ENCODE measurements at places on chromosomes 4 and X.

DNA sequence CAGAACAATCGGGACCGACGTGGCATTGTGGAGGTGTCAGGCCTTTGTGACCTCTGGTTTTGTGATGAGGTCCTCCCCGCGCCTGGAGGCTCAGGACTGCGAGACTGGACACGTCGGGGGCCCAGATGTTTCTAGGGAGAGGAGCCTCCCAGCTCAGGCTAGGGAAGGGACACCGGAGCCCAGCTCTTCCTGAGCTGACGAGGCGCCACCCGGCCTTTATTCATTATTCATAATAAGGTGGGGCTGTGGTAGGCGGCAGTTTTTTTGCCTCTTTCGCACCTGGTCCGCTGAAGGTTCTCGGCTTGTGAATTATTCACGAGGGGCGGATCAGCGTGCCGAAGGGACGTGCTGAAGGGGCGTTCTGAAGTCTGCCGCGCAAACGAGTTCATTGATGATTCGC is 2.3 kb upstream of the UBA1 start:
- peak; percentile 29 for DNase-seq

DNA sequence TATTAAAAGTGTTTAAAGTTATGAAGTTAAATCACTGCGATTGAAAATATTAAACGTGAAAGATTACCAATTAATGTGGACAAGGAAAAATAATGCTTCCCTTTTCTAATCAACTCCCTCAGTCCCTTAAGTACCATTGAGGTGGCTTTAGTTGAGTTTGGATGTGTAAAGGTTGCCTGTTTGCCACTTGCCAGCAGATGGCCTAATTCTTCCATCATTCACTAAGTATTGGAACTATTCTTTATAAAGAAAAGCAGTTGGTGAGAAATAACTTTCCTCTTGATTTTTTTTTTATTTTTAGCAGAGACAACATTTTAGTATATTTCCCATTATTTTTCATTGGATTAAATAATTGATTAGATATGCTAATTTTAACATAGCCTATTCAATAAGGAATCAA is 295.9 kb upstream of the TACR3 start:
- no peak for DNase-seq

DNA sequence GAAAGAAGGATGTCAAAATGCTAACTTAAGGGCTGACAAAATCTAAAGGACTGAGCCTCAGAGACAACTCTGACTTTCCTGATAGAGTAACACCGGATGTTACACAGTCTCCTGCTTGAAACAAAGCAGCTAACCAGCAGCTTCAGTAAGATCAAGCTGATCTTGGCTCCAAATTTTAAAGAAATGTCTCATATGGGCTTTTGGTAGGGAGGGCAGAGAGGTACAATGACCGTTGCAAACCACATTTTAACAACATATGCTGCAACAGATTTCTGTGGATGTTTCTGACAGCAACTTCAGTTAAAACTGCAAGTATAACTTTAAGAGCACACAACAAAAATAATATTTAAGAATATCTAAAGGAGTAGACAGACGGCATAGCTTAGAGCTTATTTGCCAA is 9.1 kb downstream of the RPGR start:
- DNase-seq, result no peak

GRCh38 chr4:28006021-28006420 is 1145.4 kb downstream of the STIM2 start:
- no peak for DNase-seq

DNA sequence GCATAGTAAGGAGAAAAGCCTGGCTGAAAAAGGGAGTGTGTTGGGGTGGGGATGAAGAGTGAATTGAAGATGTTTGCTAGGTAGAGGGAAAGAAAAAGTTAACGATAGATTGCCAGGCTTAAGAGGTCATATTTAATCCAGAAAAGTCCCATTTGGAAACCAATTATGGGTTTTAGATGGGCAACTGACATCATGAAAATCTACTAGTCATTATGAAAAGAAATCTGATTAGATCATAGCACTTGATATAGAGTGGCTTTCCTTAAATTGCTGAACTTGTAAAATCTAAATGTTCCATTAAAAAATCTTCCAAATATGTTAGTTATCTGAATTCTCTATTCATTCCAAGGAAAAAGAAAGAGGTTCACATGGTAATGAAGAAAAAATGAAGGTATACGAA is 37.5 kb upstream of the IL21 start:
- DNase-seq, result no peak

GRCh38 chrX:633043-633984 is 2.7 kb downstream of the SHOX start:
- DNase-seq, result no peak

GRCh38 chrX:45619290-45619689 is 418.6 kb upstream of the DIPK2B start:
- DNase-seq, result no peak

DNA sequence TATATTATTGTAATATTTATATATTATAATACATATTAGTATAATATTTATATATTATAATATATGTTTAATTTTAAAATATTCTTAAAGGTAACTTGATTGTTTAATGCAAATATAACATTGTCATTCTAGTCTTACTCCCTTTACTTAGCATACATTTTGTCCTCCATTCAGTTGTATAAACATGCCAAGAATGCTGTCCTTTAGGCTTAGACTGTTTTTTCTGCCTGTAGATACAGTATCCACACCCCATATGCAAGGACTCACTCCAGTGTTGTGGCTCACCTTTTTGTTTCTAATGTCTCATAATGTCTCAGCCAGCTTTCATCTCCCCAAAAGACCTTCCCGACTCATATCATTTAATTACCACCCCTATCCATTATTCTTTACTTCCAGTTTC is 2110.0 kb downstream of the PCDH7 start:
- DNase-seq, result no peak

- no peak for DNase-seq
These were observed 288.7 kb upstream of the CTSO start for GRCh38 chr4:156242390-156242789.

DNA sequence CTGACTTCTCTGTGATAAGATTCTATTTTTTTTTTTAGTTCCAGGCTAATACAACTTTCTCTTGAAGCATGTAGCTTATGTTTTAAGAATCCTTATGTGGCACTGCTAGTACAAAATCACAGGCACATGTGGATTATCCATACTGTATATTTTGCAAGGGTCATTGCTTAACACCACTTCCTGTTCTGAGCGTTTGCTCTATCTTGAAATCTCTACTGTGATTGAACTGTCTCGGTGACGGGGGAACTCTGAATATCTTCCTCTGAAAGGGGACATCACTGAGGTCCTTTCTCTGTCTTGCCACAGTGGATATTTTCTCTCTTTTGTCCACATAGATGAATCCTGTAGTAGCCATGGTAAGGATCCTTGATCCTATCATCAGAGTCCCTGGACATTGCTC is 2.1 kb upstream of the WFS1 start:
- DNase-seq, result no peak

GRCh38 chr4:143380629-143381028 is 44.0 kb downstream of the GAB1 start:
- no peak for DNase-seq

- no peak for DNase-seq
These were observed 56.6 kb upstream of the BCOR start for GRCh38 chrX:40154250-40154852.

- no peak for DNase-seq
These were observed 26.9 kb upstream of the WWC2 start for GRCh38 chr4:183072176-183072575.

- no peak for DNase-seq
These were observed 35.3 kb downstream of the ARAP2 start for GRCh38 chr4:36208893-36209473.

DNA sequence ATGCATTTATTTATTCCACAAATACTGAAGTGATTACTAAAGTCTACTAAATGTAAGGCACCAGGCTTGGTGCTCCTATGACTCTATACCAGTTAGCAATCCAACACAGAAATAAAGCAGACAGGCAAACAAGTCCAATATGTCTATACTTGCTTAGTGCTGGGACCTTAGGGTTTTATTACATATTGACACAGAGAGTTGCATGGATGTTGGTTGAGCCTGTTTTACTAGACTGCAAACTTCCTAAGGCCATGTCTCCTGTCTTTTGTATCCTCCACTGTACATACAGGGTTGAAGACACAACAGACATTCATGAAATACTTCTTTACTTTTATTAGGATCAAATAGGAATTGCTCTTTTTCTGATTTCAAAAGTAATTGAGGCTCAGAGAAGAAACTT is 69.0 kb downstream of the LNX1 start:
- DNase-seq, result no peak

DNA sequence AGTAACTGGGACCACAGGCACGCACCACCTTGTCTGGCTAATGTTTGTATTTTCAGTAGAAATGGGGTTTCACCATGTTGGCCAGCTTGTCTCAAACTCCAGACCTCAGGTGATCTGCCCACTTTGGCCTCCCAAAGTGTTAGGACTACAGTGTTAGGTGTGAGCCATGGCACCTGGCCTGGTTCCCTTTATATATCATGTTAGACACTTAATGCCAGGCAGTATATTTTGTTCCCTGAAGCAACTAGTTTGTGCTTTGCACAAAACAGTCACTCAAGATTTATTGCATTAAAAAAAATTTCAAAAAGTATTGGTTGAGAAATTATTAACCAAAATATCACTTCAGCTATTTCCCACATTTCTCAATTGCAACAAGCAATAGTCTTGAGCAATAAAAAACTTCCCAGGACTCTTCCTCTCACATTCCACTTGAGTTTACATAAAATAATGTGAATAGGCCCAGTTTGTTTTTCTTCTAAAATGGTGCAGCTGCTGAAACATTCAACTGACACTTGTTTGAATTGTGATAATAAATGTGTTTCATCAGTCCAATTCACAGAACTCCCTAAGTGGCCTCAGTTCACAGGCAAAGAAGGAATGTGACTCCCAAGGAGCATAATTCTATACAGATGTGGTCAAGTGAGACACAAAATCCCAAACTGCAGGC is 22.7 kb downstream of the CXCL1 start:
- DNase-seq, result no peak

- no peak for DNase-seq
These were observed 373.1 kb upstream of the GNPDA2 start for GRCh38 chr4:45099471-45099870.

GRCh38 chrX:138897621-138898492 is 186.3 kb upstream of the FGF13 start:
- no peak for DNase-seq

- no peak for DNase-seq
These were observed 184.4 kb upstream of the CXorf66 start for GRCh38 chrX:140149761-140150160.

DNA sequence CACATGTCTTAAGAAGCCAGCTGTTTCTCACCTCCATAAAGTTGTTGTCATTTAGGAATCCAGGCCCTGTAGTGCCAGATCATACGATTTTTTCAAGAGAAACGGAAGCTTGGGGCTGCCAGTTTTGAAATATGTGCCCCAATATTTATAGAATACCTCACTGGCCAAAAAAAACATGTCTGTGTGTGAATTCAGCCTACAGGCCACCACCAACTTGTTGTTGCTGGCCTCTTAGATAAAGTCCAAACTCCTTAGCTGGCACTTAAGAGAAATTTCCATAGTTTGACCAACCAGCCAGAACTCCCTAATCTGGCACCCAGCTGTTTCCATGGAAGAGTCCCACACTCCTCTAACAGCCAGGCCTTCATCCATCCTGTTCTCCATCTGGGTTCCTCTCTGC is 74.1 kb downstream of the WDR19 start:
- DNase-seq, result no peak

GRCh38 chr4:119016636-119017035 is 119.0 kb upstream of the MYOZ2 start:
- no peak for DNase-seq

- DNase-seq, result no peak
These were observed 111.9 kb downstream of the SORBS2 start for GRCh38 chr4:185700048-185700447.

DNA sequence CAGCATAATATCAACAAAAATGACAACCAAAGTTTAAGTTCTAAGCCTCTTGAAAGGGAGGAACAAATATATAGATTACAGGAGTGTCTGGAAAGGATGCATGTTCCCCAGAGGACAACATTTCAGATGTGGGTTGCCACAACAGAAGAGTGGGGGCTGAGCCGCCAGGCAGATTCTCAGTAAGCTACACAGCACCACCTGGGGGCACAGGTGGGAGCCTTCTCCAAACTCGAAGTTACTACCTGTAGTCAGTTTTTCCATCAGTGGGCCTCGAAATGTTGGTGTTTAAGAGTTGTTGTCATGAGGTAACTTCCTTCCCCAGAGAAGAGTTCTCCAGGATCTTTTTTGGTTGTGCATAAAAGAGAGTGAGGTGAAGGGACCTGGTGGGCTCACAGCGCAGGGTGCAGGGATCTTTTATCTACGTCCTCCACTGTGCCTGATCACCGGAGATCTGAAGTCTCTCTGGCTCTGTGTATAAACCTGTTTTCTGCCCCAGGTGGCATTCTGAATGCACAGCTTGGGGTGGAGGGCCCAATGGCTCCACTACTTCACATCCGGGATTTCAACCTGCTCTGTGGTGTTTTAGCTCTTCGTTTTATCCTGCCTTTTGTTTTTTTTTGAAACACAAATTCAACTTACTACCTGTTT is 58.4 kb upstream of the STS start:
- DNase-seq, result no peak

DNA sequence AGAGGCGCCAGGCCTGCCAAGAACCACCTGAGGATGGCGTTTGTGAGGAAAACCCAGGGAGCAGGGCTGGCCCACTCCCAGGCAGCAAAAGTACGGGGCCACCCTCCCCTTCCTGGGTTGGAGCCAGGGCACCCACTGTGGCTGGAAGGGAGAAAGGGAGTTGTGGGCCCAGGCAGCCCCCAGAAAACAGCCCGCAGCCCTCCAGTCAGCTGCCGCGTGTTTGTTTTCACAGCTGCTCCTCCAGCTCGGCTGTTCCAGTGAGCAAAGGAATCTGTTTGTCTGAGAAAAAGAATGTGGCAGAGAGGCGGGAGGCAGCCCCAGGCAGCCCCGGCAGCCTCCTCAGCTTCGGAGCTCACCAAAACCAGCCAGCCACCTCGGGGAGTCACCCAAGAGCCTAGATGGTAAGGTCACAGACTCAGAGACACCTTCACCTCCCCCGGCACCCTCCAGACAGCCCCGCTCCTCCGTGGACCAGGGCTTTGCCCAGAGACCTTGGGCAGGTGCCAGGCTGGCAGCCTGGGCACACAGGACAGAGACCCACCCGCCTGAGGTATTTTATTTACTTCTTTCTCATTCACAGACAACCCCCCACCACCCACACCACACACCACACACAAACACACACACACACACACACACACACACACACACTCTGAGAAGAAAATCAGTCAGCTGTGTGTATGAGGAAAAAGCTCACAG is 338.1 kb downstream of the BCOR start:
- no peak for DNase-seq

DNA sequence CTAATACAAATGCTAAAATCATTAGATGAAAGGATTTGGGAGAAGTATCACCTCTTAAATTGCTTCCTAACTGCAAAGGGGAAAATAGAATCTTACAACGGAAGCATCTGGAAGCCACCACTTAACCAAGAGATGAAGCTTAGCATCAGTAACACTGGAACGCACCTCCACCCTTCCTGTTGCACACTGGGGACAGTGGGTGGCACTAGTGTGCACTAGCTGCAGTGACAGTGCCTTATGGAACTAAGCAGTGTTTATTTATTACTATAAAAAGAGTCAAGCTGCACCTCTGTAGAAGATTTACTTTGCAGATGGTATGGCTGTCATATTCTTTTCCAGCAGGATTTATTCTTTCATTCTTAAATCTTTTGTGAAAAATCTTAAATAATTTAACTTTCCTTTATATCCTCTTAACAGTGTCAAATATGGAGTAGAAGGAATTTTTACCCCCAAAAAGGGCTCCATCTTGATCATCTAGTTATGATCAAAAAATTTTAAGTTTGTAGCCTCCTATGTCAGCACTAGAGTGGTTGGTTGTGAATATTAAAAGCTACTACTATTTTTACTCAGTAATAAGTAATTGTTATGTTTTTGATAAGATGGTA is 76.7 kb downstream of the SCD5 start:
- no peak for DNase-seq
